IPS DF 6.9 (cell line): ENCODE measurements at places on chromosomes 3 and 15.

- DNase-seq = no peak
Observed at GRCh38 chr15:45544266-45545023, 21.9 kb upstream of the SLC30A4 start.

GRCh38 chr15:39304201-39304841 is 276.6 kb upstream of the THBS1 start:
- DNase-seq = no peak

GRCh38 chr3:172856795-172857742 is 106.5 kb downstream of the ECT2 start:
- no peak for DNase-seq

DNA sequence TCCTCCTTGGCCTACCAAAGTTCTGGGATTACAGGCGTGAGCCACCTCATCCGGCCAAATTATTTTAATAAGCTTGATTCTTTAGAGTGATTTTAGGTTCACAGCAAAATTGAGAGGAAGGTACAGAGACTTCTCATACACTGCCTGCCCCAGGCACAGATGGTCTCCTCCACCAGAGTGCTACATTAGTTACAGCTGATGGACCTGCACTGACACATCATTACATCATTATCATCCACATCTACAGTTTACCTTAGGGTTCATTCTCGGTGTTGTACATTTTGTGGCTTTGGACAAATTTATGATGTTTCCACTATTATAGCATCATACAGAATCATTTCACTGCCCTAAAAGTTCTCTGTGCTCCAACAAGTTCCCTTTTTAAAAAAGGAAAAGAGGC is 4.4 kb upstream of the VPS8 start:
- DNase-seq = no peak

DNA sequence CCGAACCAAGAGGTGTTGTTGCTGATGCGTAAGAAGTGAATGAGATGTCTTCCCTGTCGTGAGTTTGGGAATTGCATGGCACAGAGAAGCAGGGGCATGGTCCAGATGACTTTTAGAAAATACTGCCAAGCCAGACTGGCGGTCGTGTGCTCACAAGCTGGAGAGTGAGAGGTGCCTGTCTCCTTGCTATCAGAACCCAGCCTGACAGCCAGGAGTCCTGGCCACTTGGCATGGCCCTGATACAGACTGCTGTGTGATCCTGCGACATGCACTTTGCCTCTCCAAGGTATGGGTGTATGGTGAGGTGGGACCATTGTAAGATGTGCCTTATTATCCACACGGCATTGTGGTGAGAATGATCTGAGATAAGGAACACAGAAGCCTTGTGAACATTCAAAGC is 93.0 kb downstream of the SMAD3 start:
- no peak for DNase-seq

- no peak for DNase-seq
Observed at GRCh38 chr3:176106380-176106779, 1090.9 kb downstream of the TBL1XR1 start.

GRCh38 chr15:50726315-50726714 is 39.2 kb downstream of the SPPL2A start:
- DNase-seq = no peak
